Left lobe of liver (tissue), 2 donors: ENCODE measurements at places on chromosomes 16 and 17.

DNA sequence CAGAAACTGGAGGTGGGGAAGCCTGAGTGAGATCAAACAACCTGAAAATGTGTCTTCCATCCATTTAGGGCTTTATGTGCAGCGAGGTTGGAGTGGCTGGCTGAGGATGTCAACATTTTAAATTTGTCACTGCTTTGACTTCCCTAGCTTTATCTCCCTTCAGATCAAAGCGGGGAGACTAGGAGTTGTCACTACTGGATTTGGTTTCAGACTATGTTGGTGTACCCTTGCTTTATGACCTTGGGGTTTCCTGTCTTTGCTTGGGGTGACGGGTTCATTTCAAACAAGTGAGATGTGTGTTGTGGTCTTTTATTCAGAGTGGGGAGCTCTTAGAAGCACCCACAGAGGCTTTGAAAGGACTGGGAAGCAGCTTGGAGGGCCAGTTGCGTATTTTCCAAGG, 25.6 kb downstream of the MSI2 start:
- no peak for DNase-seq

DNA sequence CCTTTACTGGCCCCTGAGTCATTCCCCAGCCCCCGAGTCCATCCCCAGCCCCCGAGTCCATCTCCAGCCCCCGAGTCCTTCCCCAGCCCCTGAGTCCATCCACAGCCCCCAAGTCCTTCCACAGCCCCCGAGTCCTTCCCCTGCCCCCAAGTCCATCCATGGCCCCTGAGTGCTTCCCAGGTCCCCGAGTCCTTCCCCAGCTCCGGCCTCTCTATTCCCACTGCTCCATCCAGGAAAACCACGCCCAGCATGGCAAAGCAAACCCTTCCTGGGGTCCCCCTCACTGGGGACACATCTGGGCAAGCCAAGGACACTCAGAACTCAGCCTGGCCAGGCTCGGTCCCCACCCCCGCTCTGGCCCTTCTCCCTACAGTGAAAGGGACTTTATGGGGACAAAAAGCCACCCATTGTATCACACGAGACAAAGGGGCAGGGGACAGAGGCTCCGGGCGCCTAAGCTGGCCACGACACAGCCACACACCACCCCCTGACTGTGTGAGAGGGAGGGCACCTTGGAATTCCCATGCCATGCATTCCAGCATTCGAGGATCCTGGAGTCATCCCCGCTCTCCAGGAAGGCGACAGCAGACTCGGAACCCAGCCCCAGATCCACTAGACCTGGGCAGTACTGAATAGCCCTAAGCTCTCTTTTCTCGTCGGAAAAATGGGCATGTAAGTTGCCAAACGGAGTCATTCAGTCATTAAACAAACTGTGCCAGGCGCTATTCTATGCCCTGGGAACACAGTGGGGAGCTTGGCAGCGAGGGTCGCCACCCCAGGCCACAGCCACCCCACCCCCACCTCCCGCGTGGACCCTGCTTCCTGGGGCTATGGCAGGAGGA, 14.0 kb downstream of the PLLP start:
- DNase-seq = no peak

DNA sequence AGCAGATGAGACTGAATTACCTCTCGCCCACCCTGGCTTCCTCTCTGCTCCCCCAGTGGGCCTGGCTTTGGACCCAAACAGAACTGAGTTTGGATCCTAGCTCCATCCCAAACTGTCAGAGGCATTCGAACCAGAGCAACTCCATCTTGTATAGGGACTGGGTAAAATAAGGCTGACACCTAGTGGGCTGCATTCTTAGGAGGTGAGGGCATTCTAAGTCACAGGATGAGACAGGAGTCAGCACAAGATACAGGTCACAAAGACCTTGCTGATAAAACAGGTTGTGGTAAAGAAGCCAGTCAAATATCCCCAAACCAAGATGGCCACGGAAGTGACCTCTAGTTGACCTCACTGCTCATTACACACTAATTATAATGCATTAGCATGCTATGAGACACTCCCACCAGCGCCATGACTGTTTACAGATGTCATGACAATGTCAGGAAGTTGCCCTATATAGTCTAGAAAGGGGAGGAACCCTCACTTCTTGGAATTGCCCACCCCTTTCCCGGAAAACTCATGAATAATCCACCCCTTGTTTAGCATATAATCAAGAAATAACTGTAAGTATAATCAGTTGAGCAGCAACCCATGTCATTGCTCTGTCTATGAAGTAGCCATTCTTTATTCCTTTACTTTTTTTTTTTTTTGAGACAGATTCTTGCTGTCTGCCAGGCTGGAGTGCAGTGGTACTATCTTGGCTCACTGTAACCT, 44.4 kb downstream of the LYRM1 start:
- no peak for DNase-seq

DNA sequence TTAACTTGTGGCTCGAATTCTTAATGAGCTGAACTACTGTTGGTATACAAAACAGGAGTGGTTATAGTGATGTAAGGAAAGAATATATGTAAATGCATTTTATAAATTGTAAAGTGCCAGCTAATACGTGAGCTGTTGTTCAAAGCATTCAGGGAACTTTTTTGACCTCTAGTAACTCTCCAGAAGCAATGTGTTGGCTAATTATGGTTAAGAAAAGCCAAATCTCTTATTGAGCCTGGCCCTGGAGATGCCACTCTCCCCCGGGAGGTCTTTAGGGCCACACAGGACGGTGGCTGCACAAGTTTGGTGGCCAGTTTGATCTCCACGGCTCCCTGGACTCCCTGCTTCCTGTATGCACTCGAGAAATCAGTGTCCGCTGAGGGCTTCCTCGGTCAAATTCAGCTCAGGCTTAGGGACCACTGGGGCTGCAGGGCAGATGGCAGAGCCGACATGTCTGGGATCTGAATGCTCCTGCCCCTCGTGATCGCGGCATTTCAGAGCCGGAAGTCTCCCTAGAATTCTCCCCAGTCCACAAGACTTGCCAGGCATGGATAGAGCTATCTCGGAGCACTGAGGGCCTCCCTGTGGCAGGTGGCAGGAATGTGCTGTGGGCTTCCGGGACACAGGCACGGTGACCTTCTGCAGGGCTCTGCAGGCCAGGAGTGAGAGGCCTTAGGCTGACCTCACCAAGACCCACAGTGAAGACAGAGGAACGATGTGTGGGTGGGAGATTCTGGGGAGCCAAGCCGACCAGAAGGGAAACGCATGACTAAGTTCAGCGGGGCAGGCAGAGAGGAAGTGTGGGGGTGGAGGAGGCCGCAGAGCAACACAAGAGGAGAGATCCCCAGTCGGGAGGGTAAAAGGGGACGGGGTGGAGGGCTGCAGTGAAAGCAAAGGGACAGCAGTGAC, 18.6 kb upstream of the PITPNM3 start:
- DNase-seq = no peak

DNA sequence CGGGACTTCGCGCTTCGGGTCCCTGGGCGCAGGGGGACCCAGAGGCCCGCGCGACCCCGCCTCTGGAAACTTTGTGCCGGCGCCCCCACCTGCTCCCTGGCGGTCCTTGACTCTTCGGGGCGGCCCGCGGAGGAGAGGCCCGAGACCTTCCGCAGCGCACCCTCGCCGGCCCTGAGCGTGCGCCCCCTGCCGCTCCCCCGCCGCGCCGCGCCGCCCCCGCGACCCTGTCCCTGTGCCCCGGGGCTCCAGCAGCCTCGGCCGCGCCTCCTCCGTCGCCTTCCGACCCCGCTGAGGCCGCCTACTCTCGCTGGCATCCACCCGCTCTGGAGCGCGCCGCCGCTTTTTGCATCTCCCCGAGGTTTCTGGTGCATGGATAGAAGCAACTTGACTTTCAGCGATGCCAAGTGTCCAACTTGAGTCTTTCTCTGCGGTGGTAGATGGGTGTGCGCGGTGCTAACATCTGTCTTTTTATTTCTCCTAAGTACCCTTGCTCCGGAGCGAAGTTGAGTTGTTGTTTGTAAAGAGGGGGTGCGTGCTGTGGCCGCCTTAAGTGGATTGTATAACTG, 414 bp downstream of the DUSP14 start:
- DNase-seq = peak; percentile 66

DNA sequence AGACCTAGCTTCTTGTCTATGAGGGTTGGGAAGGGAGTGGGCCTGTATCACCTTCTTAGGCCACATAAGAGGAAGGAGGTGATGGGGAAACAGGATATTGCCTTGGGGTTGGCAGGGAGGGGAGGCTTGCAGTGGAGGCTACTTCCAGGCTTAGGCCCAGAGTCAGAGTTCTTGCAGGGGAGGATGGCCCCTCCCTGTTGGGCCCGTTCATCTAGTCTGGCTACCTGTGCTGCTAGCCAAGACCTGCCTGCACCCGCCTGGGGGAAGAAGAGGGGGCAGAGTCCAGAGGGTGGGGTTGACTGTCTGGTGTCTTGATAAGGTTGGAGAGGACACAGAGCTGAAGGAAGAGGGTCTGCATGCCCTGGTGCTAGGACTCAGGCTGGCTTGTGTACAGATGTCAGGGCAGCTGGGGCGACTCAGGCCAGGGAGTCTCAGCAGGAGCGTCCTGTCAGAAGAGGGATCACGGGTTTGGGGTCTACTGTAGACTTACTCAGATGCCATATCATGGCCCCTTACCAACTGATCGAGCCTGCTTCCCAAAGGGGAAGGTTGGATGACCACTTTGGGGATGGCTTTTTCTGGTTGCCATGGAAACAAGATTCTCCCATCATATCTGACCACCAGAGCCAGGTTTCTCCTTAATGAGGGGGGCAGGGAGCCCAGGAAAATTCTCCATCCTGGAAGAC, 5.3 kb downstream of the KDM6B start:
- DNase-seq = no peak

GRCh38 chr16:55559233-55559632, 7.3 kb upstream of the CAPNS2 start:
- no peak for DNase-seq
